Stimulated activated CD4-positive, alpha-beta T cell treated with anti-CD3 and anti-CD28 coated beads, TNF-alpha, amount 100 ng/mL, for 48 hours (primary cell): ENCODE measurements at places on chromosomes 7 and 10.

DNA sequence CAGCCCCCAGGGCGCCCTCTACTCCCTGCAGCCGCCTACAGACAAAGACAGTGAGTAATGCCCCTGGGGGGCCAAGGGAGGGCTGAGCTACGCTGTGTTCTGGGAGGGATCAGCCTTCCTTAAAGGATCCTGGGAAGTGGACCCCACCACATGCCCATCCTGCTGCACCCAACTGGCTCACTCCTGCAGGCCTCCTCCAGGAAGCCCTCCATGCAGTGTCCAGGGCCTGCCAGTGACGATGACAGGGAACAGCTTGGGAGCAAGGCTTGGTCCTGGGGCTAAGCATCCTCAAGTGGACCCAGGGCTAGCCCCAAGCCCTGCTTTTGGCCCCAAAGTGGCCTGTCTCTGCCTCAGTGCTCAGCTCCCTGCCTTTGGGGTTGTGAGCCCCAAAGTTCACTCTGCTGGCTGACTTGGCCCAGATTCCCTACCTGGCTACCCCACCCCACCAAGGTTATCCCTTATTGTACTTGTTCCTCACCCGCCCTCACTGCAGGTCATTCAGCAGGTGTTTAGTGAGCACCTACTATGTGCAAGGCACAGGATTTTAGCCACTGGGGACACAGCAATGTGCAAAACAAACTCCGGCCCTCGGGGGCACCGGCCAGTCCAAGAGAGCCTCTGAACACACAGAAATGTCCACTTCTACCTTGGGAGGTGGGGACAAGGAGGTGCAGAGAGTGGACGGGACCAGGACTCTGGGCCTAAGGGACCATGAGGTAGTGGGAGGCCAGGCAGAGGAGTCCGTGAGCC is 83.5 kb downstream of the MYL10 start:
- no peak for DNase-seq

GRCh38 chr7:124351950-124352349 is 319.1 kb upstream of the TMEM229A start:
- no peak for DNase-seq

DNA sequence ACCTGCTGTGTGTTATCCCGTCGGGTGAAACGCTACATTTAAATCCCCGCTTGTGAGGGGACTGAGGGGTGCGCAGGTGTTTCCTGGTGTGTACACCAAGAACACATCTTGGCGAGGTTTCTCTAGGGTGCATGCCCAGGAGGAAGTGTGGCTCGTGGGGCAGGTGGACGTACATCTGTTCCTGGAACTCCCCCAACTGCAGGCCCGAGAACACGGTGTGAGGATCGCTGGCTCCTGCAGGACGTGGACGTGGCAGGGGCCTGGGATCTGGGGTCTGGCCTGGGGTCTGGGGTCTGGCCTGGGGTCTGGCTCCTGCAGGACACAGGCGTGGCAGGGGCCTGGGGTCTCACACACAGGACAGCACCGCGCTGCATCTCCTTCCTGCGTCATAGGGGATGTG is 10.1 kb downstream of the KNDC1 start:
- DNase-seq: no peak

- no peak for DNase-seq
These were observed 851 bp downstream of the KIFBP start for GRCh38 chr10:68989317-68989990.

DNA sequence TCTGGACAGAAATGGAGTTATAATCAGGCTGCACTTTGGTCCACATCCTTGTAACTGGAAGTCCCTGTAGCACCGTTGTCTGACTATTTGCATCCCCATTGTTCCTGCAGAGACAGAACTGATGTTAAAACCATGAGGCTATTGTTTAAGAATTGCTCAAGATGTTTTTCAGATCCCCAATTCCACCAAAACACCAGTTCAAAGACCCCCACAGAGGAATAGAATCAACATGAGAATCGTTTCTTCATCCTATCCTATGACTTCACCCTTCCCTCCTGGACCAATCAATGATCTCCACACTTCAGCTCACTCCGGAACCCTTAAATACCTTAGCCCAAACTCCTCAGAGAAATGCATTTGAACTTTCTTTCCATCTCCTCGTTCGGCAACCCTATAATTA is 57.1 kb upstream of the GRID1 start:
- no peak for DNase-seq

DNA sequence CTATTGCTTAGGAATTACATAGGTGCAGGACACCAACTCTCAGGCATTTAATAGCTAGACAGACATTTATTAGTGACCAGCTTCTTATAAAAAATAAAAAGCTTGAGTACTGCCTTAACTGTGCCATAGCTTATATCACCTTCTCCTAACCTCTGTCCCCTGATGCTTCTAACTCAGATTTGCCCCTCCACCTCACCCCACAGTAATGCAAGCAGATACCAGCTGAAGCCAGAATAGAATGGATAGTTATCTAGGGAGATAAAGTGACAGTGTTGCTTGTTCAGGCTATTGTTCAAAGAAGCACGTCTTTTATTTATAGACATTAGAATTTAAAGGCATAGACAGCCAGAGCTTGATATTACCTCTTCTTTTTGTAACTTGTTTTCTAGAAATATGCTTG is 99.6 kb upstream of the GLCCI1 start:
- no peak for DNase-seq

DNA sequence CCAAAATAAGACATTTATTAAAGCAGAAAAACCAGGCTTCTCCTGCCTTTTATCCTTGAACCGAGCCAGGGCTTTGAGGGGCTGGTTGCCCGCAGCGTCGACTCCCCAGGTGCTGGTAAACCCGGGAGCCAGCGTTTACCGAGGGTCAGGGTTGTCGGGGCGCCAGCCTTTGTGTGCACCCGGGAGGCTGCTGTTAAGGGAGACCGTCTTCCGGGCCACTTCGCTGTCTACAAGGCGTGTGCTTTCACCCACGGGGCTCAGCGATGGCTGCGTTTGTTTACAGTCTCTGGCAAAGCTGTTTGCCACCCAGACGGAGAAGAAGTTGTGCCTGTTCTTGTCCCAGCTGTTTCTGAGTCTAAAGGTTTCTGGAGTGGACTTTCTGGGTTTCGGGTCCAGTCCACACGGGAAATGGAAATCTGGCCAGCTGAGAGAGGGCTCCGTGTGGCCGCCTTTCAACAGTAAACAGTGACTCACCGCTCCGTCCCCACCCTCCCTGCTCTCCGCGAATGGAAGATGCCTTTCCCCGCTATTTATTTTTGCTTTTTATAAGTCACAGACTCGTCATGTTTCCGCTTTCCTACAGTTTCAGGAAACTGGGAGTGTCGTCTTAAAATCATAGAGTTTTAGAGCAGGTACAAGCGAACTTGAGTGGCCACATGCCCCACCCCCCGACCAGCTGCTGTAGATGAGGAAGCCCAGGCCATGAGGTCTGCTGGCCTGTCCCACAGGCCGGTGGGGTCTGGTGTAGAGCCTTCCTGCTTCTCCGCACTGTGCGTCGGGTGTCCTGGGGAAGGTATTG is 2.2 kb downstream of the MAFK start:
- no peak for DNase-seq

DNA sequence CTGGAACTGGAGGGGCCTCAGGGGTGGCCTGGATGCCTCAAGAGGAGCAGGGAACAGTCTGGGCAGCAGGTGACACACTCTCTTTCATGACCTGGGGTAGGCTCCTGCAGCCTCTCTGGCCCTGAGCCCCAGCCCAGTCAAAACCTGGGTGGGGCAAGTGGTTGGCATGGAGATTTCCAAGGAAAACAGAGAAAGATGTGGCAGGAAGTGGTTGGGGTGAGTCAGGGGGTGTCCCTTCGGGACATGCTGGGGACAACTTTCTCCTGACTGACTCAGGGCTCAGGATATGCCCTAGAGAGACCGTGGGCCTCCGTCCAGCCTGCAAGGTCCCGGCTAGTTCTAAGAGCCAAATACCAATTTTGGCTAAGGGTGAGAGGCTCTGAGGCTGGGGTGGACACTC is 2.9 kb downstream of the AQP1 start:
- peak; percentile 6 for DNase-seq

DNA sequence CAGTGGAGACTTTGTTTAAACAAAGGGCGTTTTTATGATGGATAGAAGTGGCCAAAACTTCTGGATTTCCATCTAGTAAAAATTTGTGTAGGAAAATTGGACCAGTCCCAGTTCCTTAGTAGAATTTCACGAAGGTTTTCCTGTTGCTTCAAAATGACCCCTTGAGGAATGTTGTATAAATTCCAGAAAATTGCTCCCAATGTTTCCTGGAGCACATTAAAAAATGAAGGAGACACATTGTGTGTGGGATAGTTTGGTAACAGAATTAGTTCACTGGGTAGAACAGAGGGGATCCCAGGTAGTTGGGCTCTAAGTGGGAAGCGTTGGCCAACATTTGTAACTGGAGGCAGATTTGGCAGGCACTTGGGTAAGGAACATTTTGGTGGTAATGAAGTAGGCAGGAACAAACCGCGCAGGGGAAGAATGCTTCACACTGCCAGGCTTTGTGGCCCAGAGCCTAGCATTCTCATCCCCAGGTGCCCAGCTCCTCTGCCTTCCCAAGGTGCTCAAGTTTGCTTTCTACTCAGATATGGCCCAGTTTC is 758.6 kb downstream of the AUTS2 start:
- no peak for DNase-seq

GRCh38 chr10:60488111-60488669 is 98.5 kb upstream of the ANK3 start:
- DNase-seq: no peak

DNA sequence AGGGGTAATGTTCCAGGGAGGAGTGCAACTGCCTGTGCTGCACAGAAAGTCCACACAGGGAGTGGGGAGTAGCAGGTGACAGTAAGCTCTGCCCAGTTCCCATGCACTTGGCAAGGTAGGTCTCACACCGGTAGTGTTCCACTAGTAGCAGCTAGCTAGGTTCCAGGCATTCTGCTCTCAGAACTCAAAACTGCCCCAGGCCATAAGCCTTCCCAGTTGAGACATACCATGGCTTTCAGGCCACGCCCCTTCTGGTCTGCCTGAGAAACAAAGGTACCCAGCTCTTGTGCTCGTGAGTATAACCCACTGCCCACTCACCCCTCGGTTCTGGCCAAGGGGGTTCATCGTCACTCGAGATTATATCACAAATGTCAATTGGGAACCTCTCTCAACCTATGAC is 12.6 kb downstream of the CASP7 start:
- DNase-seq: no peak

DNA sequence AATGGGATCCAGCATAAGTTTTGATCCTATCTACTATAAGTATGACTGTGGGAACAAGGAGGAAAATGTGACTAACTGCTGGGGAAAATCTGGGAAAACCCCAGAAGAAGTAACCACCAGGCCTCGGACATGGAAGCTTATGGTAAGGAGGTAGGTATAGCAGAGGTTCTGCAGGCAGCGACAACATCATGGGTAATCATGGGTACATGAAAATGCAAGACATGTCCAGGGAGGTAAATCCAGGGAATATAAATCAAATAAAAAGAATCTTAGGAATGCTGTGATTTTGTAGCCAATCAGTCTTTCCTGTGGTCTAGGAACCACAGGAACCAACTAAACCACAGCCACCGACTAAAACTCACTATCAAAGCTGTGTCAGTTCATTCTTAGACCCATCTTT is 168.3 kb upstream of the NPY start:
- DNase-seq: no peak

DNA sequence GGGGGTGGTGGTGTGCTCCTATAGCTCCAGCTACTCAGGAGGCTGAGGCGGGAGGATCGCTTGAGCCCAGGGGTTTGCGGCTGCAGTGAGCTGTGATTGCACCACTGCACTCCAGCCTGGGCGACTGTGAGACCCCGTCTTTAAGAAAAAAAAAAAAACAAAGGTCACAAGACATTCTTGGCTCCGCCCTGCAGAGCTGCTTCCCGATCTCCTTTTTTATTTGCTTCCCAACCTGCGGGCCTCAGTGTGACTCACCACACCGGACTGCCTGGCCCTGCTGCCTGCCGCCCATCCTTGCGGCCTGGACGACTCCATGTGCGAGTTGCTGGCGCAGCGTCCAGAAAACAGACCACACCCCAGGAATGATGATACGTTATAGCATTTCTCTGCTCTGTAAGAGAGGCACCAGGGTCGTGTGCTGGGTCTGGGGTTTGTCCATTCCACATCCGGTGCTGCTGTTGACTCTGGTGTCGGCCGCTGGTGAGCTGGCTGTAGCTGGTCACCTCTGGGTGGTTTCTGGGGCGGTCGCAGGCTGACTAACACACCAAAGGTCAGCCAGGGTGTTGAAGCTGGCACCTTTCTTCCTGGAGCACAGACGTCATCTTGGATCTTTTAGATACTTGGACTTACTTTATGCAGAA is 123.6 kb downstream of the TCF7L2 start:
- DNase-seq: no peak

DNA sequence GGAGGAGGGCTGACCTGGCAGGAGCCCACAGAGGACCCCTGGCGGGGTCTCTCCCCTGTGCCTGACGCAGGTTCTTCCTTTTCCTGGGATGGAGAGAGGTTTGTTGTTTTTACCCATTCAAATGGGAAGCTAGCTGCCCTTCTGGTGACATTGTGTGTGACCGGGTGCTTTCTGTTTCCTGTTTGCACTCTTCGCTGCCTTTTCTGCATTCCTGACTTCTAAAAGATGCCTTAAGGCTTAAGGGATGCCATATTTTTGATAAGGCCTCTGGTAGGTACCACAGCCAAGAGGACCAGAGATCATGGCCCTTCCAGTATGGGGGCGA is 20.3 kb downstream of the ZNF783 start:
- DNase-seq: no peak

DNA sequence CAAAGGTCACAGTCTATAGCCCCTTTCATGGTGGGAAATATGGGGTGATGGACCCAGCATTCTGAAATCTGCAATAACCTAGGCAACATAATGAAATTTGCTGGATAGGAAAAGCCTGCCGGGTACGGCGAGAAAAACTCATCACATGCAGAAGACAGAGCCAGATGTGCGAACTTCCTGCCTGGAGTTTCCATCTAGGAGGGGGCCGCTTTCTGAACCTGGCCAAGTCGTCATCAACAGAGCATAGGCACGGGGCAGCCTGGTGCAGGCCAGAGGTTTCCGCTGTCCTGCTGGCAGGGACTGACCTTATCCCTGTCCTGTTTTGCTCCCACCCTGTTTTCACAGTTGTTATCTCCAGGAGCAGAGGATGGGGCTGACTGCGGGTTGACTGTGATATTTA is 27.4 kb downstream of the CCDC3 start:
- no peak for DNase-seq

- DNase-seq: no peak
These were observed 101.4 kb upstream of the STEAP1B start for GRCh38 chr7:22601408-22601807.

- no peak for DNase-seq
These were observed 80.2 kb upstream of the NEBL start for GRCh38 chr10:20977300-20977699.

- DNase-seq: no peak
These were observed 227.3 kb downstream of the TCF7L2 start for GRCh38 chr10:113177156-113177935.

GRCh38 chr7:105130048-105130447 is 116.0 kb downstream of the KMT2E start:
- no peak for DNase-seq
